Activated CD8-positive, alpha-beta memory T cell treated with anti-CD3 and anti-CD28 coated beads, Interleukin-2, amount 10 ng/mL, durations not matched to agents 7 days and 5 days (primary cell): ENCODE measurements at places on chromosomes 1 and 21. TPM values are rescaled to one million over a fixed set of nuclear protein-coding genes. Genes with fewer than 3 reads are reported as not detected.

GRCh38 chr1:156772728-156773497 is 5.6 kb downstream of the PRCC start:
- peaks cover 37% of the 10 kb centered on the region for H3K36me3 ChIP-seq
- H3K4me1 ChIP-seq = peaks cover 67% of the 10 kb centered on the region
- H3K27me3 ChIP-seq = no peaks in the 10 kb centered on the region
- no peak overlapping the region for H3K4me3 ChIP-seq
- H3K27ac ChIP-seq = peak overlapping the region; percentile 3
- DNase-seq = no peak

DNA sequence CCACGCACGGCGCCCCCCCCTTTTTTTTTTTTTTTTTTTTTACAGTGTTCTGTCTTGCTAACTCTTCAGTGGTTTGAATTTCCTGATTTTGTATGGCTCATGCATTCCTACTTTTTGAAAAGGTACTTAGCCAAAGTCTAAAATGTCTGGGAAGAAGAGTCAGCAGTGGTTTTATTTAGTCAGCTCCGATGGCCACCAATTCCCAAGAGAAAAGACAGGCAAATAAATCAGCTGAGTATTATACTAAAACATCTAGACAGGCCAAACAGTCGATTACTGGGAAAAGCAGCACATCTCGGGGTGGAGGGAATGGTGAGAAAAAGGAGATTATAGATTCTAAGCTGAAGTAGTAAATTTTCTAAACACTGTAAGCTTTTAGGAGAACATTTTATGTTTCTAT is 192.5 kb upstream of the ZRANB2 start:
- no peak overlapping the region for H3K27ac ChIP-seq
- no peak for DNase-seq
- H3K4me1 ChIP-seq = no peaks in the 10 kb centered on the region
- H3K4me3 ChIP-seq = no peak overlapping the region

- H3K36me3 ChIP-seq = no peaks in the 10 kb centered on the region
- H3K27me3 ChIP-seq = peaks cover 11% of the 10 kb centered on the region
- no peak overlapping the region for H3K27ac ChIP-seq
- H3K4me1 ChIP-seq = no peaks in the 10 kb centered on the region
- DNase-seq = no peak
- H3K4me3 ChIP-seq = no peak overlapping the region
Observed at GRCh38 chr21:43297391-43297981, 128.7 kb downstream of the CRYAA start.

DNA sequence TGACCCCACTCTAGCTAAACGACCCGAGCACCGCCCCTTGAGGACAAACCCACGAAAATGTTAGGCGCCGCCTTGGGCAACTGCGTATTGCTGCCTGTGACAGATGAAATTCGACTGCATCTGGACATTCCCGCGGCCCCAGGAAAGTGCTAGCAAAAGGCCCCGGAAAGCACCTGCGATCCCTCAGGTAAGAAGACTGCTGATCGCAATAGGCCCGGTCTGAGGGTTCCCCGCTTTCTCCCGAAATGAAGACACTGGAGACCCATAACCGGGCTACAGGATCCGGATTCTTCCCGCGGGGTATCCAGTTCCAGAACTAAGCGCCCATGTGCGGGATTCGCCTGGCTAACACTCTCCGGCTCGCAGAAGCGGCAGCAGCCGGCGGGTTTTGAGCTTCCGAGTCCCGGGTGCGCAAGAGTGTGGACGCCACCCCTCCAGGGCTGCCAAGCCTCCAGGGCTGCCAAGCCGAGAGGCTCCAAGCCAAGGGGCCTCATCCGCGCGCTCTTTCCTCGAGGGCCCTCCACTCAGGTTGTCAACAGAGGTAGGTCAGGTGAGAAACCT is 157.9 kb upstream of the NBPF11 start:
- peaks cover 8% of the 10 kb centered on the region for H3K36me3 ChIP-seq
- peaks cover 77% of the 10 kb centered on the region for H3K27me3 ChIP-seq
- peaks cover 7% of the 10 kb centered on the region for H3K4me1 ChIP-seq
- no peak overlapping the region for H3K4me3 ChIP-seq

GRCh38 chr1:53754484-53755312 is 15.7 kb upstream of the GLIS1 start:
- no peak overlapping the region for H3K27ac ChIP-seq
- H3K4me3 ChIP-seq = no peak overlapping the region
- DNase-seq = peak; percentile 53
- H3K27me3 ChIP-seq = no peaks in the 10 kb centered on the region

The FAM110D gene
- total RNA-seq = not detected

The TLR5 gene
- total RNA-seq = 0.09 TPM

DNA sequence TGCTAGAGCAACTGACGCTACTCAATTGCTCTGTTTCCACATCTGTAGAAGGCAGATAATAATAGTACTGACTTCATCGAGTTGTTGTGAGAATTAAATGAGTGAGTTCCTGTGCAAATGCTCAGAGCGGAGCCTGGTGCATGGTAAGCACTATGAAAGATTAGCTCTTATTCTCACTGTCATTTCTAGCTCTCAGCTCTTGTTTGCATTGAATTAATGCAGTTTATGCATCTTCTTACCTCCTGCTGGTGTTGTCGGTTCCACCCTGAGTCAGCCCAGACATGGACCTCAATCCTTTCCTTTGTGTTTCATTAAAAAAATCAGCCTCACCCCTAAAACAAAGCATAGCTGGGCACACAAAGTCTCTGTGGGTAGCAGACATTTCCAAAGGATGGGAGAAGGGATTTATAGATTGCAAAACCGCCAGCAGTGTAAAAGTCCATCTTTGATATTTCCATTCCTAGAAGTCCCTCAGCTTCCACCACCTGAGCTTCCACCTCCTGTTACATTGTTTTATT is 254.4 kb upstream of the CSF3R start:
- H3K36me3 ChIP-seq = no peaks in the 10 kb centered on the region
- H3K4me3 ChIP-seq = no peak overlapping the region
- H3K27ac ChIP-seq = no peak overlapping the region
- no peaks in the 10 kb centered on the region for H3K4me1 ChIP-seq

The FOXD2 gene
- 0.23 TPM for total RNA-seq
